ENCODE measurements at places on chromosomes 7 and 10. TPM values are rescaled to one million over a fixed set of nuclear protein-coding genes. Genes with fewer than 3 reads are reported as not detected.
A peak's percentile ranks its signal among the peaks of the same experiment; 100 is the strongest.

GRCh38 chr10:1667392-1667791 is 69.9 kb downstream of the ADARB2 start:
- DNase-seq = no peak

The HNRNPH3 gene
- total RNA-seq = 37.7 TPM

DNA sequence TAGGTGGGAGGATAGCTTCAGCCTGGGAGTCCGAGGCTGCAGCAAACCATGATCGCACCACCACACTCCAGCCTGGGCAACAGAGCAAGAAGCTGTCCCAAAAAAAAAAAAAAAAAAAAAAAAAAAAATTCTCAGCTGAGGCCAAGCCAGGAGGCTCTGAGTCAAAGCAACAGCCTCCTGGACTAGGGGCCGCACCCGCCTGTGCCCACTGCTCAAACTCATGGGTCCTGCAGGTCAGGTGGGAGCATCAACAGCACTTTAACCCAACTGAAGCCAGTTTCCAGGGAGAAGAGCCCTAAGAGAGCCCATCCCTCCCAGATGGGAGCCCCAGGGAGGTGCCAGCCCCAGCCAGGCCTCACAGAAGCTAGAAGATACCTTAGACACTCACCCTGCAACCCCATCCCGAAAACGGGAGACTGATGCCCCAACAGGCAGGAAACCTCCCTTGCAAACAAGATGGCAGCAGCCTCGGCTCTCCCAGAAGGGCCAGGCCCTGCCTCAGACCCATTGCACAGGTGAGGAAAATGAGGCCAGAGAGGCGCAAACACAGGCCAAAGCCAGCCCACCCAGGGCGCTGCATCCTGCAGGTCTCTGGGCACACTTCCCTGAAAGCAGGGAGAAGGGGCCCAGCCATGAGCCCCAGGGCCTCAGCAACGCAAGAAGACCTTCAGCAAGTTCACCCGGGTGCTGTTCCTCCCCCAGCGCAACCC is 11.0 kb downstream of the PDGFA start:
- DNase-seq = peak; percentile 47

DNA sequence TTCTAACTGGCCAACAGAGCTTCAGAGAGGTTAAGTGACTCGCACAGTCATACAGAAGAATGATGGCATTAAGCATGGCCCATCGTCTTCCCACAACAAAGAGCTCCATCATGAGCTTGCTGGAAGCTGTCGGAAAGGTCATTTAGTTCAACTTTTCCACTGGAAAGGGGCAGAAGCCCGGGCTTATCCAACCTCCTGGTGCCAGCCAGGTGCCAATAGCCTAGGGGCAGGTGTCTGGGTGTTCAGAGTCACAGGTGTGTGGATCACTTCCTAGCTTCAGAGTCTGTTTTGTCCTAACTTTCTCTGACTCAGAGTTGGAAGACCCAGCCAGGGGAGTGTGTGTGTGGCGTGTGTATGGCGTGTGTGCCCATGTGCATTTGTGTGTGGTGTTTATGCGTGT is 1.3 kb upstream of the TRPV6 start:
- DNase-seq = peak; percentile 29

The LBX1 gene
- total RNA-seq = not detected

The MUC3A gene
- total RNA-seq = 694 TPM

The AQP1 gene
- total RNA-seq = 12.4 TPM

- no peak for DNase-seq
These were observed 9.0 kb downstream of the GUSB start for GRCh38 chr7:65972976-65973375.

The ETV1 gene
- total RNA-seq = 5.1 TPM

DNA sequence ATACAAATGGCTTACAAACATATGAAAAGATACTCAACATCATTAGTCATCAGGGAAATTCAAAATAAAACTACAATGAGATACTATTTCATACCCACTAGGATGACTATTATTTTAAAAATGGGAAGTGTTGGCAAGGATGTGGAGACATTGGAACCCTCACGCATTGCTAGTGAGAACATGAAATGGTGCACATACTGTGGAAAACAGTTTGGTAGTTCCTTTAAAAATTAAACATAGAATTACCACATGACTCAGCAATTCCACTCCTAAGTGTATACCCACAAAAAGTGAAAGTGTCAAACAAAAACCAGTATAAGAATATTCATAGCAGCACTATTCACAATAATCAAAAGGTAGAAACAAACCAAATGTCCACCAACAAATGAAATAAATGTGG is 48.5 kb upstream of the SHTN1 start:
- no peak for DNase-seq

DNA sequence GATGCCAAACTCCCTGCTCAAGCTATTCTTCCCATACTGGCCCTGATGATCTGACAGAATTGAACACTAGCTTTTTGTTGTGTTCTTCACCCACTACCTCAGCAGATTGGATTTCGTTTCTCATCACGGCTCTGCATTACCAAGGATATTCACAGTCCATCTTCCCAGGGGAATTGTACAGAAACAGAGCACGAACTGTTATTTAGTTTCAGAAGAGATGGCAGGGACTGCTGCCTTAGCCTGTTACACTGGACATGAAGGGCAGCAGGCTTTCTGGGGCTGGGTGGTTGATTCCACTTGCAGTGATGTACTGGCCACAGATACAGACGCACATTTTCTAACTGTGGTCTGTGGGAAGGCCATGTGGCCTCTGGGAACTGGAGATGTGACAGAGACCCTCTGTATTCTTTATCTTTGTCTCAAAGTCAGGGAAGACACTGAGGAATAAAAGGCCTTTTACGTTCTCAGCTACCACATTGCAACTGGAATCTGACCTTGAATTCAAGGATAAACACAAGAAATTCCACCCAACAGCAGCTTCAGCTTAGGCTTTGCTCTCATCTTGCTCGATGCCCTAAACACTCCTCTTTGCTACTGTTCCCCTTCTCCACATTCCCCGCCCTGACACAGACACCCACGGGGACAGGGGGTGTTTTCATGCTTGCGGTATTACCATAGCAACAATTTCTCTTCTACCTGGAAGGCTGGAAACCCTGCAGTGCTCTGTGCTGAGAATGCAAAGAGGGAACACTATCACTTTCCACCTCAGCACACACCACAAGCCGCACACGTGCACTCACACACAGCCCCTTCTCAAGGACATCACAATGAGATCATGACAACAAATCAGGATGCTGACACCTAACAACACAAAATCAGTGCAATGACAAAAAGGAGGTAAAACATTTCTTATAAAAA is 81.7 kb downstream of the RNF216 start:
- peak; percentile 66 for DNase-seq

- DNase-seq = no peak
These were observed 2.6 kb upstream of the EGFR start for GRCh38 chr7:55016061-55016745.

The CTAGE6 gene
- total RNA-seq = 2.9 TPM

The MCM10 gene
- 15.7 TPM for total RNA-seq

DNA sequence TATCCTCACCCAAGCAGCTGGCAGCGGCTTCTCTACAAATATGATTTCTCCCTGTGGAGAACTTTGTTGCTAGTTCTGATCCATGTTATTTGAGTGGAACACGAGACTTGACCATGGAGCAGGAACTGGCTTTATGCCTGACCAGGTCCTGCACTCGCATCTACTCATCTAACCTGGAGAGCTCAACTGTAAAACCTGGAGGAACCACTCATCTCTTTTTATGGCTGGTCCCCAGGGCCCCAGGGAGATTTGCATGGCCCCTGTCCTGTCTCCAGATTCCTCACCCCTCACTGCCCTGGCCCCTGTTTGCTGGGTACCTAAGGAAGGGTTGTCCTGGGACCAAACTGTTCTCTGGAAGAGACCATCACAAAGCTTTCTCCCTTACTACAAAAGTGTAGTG is 16.0 kb downstream of the TCAF1 start:
- DNase-seq = no peak

- no peak for DNase-seq
These were observed 6.2 kb upstream of the ACTR3C start for GRCh38 chr7:150329331-150330120.

DNA sequence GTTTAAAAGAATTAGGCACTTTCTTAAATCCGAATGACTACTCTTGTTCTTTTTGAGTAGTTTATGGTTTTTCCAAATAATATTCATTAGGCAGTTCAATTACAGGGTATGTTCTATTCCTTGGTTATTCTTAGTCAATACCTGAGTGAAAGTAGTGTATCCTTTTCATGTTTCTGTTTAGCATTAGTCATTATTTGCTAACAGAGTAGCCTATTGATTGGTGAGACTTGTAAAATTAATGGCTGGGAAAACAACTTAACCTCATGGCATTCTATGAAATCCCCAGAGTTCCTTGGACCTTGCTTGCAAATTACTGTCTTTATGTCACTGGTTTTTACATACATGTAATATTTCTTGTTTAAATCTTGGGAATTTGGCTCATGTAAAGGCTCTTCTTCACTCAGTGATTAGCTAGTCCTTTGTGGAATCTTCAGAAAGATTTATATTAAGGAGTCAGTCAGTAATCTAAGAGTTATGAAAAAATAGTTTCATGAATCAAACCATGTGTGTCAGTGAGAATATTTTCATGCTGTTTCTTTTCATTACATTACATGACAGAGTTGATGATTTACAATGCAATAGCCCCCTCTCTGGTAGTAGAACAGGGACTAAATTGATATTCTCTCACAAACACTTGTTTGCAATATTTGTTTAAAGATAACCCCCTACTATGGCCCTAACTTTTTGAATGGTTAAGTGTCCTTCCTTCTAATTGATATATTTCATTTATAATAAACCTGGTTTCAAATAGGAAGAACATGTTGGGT is 81.5 kb upstream of the LRRTM3 start:
- no peak for DNase-seq

DNA sequence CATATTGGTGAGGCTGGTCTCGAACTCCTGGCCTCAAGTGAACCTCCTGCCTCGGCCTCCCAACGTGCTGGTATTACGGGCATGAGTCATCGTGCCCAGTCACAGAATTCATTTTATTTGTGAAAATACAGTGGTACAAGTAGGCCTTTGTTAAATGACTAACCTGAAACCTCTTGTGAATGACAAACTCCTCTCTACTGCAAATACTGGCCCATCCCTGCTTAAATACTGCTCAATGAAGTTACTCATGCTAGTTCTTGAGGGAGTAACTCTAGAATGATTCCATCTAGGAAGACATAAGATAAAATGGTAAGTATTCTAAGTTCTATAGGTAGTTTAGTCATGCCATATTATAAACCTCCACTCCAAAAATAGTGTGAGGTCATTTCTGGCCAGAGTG is 80.7 kb downstream of the UBE2H start:
- DNase-seq = no peak

- DNase-seq = peak; percentile 17
These were observed 57.1 kb upstream of the NPTX2 start for GRCh38 chr7:98559958-98560357.

The METTL27 gene
- 17.3 TPM for total RNA-seq

Measured in Peyer's patch (tissue), 4 donors.